ENCODE measurements at places on chromosomes 2 and 18.

GRCh38 chr2:187206071-187206470 is 242.0 kb downstream of the CALCRL start:
- DNase-seq = no peak

DNA sequence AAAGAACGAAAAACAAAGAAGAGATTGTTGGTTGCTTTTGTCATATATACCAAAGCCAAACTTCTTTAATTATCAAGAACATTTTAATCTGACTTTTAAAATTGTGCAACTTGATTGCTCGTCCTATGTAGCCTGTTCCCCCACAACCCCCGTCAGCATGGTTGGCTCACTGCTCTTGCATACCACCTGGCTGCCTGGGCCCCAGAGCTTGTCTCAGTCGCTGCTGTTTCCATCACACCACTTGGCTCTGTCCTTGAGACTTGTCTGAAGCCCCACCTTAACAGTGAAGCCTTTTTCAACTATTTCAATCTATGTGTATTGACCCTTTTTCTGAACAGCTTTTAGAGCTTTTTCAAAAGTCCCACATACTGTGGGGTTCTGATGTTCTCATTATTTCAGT is 270.8 kb downstream of the ZNF407 start:
- no peak for DNase-seq

DNA sequence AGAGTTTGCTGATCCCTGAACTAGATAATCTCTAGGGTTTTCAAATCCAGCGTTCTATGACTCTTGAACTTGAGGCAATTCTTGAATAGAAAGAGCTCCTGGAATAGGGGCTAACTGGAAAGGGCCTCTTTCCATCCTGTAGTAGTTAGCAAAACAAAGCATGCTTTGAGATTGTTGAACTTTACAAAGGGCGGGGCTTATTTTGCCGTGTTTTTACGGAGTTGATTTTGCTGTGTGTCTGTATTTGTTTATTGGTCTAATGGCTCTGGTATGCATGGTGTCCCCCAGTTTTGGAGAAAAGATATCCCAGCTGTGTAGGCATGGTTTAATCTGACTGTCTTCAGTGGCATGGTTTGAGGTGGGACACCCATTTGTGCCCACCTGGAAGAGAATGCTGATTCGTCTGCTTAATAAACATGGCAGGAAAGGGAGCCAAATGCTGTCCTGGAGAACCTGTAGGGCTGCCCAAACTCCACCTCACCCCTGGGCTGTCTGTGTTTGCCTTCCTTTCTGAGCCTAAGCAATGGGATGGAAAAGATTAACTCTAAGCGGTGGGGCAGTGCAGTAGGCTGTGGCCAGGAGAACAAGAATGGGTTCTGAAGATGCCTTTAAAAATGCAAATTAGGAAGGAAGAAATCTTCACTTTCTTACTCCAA is 74.1 kb upstream of the FOSL2 start:
- DNase-seq = no peak

GRCh38 chr2:20593072-20594034 is 57.5 kb downstream of the HS1BP3 start:
- DNase-seq = no peak

- no peak for DNase-seq
Measured at GRCh38 chr2:26485099-26485498, 7.2 kb upstream of the OTOF start.

DNA sequence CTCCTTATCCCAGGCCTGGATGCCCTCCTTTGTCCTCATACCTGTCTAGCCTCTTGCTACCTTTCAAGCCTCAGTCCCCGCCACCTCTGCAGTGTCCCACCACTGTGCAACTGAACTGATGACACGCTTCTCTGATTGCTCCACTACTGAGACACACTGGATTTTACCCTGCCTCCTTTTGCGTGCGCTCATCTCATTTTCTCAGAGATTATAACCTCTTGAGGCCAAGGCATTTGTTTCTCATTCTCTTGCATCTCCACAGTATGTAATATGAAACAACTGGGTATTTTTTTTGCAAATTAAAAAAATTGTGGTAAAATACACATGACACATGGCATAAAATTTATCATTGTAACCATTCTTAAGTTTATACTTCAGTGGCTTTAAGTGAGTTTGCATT is 95.4 kb downstream of the PRKCE start:
- no peak for DNase-seq

- DNase-seq = no peak
Measured at GRCh38 chr2:168596881-168597655, 141.0 kb downstream of the CERS6 start.

DNA sequence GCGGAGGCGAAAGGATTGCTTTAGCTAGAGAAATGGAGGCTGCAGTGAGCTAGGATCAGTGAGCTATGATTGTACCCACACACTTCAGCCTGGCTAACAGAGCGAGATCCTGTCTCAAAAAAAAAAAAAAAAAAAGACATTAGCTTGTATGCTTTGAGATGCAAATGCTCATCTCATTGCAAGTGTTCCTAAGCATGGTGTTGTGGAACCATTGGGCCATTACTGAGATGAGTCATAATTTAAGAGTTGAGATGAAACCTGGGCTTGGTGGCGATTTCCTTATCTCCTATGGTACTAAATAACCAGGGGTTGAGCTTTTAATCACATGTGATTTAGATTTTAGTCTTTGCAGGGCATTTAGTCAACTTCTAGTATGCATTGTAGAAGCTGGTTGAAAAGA is 2.2 kb downstream of the PLEKHA3 start:
- no peak for DNase-seq

DNA sequence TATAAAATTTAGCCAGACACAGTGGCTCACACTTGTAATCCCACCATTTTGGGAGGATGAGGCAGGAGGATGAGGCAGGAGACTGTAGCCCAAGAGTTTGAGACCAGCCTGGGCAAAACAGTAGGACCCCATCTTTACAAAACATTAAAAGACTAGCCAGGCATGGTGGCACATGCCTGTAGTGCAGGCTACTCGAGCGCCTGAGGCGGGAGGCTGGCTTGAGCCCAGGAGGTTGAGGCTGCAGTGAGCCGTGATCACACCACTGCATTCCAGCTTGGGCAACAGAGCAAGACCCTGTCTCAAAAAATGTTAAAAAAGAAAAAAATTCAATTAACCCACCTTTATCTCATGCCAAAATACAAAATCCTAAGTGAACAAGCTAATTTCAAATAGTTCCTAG is 4.0 kb downstream of the REV1 start:
- DNase-seq = no peak

DNA sequence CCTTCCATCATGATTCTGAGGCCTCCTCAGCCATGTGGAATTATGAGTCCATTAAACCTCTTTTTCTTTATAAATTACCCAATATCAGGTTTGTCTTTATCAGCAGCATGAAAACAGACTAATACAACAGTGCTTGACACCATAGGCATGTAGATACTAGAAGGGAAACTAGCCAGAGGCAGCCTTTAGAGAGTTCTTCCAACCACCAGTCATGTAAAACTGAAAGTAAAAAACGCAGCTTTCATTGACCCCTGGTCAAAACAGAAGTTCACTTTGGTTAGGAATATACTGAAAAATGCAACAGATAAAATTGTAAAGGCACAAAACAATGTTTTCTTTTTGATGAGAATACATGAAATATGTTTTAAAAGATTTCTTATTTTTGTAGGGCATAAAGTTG is 122.8 kb upstream of the L3MBTL4 start:
- no peak for DNase-seq

- DNase-seq = no peak
Measured at GRCh38 chr2:148643421-148643820, 1.1 kb upstream of the EPC2 start.

GRCh38 chr2:141728142-141728541 is 402.7 kb downstream of the LRP1B start:
- no peak for DNase-seq

DNA sequence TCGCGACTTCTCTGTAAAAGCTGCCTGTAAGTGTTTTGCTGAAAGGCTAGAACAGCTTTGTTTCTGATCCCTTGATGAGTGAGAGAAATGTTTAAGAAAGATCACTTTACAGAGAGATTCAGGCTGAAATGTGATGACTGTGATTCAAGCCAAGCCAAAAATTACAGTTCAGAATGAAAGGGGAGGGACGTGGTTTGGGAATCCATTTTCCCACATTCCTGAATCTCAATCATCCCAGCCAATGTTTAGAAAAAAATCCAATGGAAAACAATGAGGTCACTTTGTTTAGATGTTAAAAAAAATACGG is 416.7 kb downstream of the ARHGAP15 start:
- no peak for DNase-seq

DNA sequence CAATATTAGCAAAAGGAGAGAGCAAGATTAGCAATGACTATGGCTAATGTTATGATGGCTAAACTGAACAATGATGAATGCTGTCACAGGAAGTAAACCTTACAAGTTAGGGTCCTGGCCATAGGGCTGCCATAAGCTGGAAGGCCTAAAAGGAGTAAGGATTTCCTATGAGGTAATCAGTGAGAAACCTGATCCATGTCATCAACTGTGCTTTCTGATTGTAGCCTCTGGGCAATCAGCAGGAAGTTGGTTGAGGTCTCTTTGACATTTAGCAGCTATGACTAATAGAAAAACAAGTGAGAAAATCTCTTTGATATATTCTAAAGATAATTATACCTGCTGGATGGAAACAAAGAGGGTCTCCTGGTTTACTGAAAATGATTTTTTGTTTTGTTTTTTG is 193.0 kb downstream of the RAB3GAP1 start:
- no peak for DNase-seq

DNA sequence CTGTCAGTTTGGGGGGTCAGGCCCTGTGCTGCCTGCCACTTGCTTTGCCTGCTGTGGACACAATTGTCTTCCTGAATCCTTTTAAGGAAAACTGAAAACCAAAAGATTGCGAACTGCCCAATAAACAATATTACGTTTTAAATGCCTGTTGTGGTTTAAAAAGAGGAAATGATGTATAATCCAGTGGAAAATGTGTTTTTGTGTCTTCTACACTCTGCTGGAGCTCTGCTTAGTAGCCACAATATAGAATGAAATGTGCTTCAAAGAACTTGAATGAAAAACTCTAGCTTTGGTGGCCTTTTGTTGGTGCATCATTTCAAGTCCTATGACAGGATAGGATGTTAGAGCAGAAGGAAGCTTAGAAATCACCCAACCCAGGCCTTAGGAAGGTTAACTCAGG is 23.2 kb upstream of the CABYR start:
- no peak for DNase-seq

GRCh38 chr18:9866627-9867026 is 19.1 kb upstream of the TXNDC2 start:
- no peak for DNase-seq

GRCh38 chr18:23237524-23238151 is 102.4 kb downstream of the CABLES1 start:
- DNase-seq = no peak

DNA sequence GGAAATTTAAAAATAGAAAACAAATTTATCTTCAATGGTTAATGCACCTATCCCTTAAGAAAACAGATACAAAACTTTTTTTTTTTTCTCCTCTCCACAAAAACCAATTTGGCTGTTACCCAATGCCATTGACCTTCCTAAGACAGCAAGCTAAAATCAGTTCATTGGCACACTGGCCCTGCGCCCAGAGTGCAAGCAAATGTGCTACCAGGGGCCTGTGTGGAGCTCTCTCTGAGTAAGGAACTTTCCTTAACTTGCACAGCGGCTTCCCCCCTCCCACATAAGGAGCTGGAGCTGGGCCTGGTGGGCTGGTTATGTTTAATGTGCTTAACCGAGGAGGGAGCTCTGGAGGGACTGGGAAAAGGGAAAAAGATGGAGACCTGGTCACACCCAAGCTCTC is 17.6 kb upstream of the POU3F3 start:
- no peak for DNase-seq

DNA sequence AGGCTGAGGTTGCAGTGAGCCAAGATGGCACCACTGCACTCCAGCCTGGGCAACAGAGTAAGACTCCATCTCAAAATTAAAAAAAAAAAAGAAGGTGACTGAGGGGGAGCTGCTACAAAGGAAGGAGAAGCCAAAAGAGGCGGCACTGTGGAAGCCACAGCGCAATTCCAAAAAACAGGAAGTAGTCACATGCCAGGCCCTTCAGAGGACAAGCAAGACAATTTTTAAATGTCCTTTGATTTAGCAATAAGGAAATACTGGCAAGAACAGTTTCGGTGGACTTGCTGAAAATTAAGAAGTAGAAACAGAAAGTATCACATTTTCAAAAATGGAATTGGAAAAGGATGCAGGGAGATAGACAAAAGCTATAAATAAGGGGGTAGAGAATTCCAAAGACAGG is 122.8 kb downstream of the OSBPL1A start:
- DNase-seq = no peak

DNA sequence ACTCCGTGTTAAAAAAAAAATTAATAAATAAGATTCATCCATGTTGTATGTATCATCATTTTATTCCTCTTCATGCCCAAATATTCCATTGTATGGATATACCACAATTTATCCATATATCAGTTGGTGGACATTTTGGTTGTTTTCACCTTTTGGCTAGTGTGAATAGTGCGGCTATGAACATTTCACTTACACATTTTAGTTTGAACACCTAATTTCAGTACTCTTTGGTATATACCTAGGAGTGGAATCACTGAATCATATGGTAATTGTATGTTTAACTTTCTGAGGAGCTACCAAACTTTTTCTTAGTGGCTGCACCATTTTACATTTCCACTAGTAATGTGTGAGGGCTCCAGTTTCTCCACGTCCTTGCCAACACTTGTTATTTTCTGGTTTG is 20.0 kb downstream of the CDCA7 start:
- DNase-seq = no peak

DNA sequence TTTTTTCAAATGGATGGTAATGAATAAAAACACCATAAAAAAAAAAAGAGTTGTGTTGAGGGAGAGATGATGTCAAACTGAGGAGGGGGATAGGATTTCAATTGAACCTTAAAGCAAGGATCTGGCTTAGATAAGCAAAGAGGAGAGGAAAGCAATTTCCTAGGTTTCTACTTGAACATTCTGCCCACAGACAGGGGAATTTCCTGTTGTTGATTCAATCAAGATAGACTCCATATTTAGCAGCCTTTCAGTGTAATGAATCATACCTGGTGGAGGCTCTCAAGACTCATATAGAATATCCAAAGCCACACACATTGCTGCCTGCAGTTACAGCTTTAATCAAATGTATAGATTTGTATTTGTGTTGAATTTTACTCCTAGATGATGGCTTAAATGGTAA is 294.4 kb upstream of the PIK3C3 start:
- DNase-seq = no peak

GRCh38 chr2:207600231-207600630 is 25.0 kb downstream of the METTL21A start:
- no peak for DNase-seq

- no peak for DNase-seq
Measured at GRCh38 chr2:206657087-206657486, 14.8 kb downstream of the FAM237A start.

All from activated CD4-positive, CD25-positive, alpha-beta regulatory T cell treated with anti-CD3 and anti-CD28 coated beads, Interleukin-2, amount 50 U/mL, for 16 hours (primary cell).